ENCODE measurements at places on chromosomes 6 and 20.

DNA sequence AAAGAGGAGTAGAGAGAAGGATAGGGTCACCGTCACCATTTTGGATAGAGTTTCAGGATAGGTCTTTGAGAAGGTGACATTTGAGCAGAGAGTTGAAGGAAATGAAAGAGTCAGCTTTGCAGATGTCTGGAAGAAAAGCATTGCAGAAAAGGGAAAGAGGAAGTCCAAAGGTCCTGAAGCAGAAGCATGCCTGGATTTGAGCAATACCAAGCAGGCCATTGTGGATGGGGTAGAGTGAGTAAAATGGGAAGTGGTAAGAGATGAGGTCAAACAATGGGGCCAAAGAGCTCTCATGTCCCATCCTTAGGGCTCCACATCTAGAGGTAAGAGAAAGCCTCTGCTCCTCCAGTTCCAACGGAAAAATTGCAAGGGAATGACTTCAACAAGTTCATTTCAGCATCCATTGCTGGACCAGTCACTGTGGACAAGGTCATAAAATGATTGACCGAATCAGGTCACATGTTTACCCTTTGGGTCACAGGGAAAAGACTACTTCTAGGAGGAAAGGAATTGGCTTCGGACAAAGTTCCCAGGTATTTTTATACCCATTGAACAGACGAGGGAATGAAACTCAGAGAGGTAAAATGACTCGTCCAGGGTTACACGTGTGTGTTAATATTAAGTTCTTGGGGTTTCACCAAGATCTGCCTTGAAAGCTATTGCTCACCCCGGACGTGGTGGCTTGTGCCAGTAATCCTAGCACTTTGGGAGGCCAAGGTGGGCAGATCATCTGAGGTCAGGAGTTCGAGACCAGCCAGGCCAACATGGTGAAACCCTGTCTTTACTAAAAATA lies 6.6 kb upstream of the SAMHD1 start:
- DNase-seq, result no peak

DNA sequence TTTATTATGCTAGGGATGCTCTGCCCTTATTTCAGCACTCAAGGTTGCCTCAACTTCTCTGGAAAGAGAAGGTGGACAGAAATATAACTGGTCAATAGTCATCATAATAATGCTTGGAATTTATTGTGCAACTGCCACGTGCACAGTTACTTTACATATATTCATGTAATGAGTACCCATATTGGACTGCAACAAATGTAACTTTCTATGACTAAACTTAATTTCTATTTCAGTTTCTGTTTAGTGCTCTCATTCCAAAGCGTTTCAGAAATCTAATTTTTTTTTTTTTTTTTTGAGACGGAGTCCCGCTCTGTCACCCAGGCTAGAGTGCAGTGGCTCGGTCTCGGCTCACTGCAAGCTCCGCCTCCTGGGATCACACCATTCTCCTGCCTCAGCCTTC lies 28.3 kb upstream of the CD83 start:
- DNase-seq, result no peak

DNA sequence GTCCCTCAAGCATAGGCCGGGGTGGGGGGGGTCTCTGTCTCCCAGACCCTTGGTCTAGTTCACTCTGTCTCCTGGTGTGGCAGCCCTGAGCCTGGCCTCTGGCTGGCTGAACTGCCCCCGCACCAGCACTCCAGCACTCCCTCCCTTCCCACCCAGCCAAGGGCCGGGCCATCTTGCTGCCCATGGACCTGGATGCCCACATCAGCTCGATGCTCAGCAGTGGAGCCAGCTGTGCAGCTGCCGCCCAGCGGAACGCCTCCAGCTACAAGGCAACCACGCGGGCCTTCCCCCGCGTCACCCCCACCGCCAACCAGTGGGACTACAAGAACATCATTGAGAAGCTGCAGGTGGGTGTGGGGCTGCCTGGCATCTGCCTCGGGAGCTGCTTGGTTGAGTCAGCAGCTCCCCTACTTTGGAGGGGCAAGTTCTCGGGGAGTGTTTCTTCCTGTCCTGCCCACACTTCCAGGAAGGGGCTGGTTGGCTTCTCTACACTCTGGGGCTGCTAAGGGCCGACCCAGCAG lies 28.4 kb downstream of the UQCC2 start:
- DNase-seq, result no peak

GRCh38 chr20:63691711-63692435 lies 4.6 kb upstream of the TNFRSF6B start:
- DNase-seq, result no peak

DNA sequence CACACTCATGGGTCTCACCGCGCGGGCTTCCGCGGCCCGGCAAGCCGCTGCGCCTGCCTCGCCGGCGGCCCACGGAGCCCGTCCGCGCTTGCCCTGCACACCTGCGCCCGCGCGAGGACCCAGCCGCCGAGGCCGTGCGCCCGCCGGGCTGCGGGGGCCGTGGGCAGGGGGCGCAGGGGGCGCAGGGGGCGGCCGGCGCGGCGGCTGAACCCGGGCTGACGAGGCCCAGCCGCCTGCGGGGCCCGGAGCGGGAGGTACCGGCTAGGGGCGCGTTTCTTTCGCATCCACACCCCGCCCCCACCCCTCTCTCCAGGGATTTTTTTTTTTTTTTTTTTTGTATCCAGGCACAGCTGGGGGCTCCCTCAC lies 43.8 kb upstream of the OSTM1 start:
- no peak for DNase-seq

DNA sequence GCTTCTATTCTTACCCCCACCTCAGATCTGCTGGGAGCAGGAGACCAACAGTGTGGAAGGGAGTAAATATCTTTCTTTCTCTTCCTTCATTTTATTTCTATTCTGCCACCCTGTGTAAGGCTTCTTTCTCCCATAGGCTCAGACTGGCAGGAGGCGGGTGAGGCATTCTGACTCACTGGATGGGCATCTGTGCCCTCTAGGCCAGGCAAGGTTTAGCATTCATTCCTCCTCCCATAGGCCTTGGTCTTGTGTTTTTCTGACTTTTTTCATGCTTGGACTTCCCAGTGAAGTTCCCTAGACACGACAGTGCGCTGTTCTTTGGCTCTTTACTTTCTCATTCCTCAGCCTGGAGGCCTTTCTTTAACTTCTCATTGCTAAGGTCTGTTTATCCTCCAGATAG lies 235.2 kb downstream of the SYNE1 start:
- no peak for DNase-seq

GRCh38 chr6:1606780-1607515 lies 2.8 kb upstream of the FOXC1 start:
- no peak for DNase-seq

DNA sequence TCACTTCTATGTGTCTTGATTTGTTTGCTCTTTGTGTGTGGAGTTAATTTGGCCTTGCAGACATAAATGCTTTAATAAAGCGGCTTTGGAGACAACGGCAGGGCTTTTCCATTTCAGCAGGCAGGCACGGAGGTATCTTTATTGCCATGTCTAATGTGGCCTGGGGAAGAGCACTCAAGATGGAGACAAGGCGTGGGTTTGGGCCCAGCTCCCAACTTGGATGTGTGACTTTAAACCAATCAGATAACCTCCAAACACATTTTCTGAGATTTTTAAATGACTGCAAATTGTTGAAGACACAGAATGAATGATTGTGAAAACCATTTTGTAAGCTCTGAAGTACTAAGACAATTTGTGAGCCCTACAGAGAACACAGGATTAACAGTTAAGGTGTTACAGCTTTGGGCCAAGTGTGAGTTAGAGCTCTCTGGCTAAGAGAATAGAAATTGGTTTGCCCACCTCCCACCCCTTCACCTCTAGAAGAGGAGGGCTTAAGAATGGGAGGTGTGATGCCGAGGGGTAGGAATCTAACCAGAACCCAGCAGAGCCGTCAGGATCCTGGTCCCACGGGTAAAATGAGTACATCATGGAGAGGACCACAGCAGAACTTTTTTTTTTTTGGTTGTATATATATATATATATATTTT lies 9.0 kb downstream of the DYNLT1 start:
- DNase-seq, result no peak

DNA sequence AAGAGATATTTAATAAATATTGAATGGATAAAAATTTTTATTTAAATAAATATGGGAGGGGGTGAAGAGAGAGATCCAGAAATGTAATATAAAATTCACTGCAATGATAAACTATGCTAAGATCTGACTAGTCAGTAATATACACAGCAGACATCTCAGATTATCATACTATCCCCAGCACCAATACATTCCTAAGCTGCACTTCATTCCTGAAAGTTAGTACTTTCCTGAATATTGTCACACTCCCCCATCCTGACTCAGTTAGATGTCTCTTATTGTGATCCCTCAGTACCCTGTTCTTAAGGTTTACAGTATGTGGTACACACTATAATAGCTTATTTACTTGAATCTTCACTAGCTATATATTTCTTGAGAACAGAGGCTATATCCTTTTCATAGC lies 88.3 kb upstream of the KCNQ5 start:
- DNase-seq, result no peak

DNA sequence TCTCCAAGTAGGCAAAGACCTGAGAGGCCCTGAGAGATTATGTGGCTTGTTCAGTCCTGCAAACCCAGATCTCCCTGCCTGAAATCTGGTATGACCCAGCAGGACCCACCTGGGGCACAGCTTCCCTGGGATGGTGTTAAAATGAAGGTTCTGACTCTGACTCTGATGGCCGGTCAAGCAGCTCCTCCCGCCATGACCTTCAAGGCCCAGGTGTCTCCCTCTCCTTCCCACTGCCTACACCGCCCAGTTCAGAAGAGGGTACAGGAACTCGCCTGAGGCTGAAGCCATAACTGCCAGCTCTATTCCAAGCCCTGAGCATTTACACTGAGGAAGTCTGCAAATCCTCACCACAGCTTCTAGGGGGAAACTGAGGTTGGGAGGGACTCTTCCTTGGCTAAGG lies 5.9 kb upstream of the CST7 start:
- no peak for DNase-seq

DNA sequence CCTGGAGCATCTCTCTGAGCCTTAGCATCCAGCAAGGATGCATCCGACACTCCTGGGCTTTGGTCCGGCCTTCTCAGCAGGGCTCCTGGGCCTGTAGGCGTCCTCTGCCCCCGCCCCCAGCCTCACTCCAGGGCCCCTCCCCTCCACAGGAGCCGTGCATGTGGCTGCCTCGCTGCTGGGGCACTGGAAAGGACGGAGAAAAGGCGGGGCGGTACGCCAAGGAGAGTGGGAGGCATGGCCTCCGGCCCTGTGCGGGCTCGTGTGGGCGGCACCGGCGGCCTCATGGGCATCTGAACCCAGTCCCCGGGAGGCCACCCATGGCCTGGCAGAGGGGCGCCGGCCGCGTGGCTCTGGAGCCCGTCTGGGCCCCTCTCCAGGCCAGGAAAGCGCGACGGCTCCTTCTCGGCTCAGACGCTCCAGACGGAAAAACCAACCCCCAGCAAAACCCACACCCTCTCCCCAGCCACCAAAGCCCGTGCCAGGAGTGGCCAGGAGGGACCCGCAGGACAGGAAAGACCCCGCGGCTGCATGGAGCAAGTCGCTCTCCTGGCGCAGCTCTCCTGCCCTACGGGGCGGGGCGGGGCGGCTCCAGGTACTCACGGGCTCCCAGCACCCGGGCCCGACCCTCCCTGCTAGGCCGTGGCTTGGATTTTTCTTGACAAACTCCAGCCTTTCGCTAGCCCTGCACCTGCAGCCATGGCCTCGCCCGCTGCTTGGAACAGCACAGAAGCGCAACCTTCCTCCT lies 419.9 kb downstream of the QKI start:
- no peak for DNase-seq

DNA sequence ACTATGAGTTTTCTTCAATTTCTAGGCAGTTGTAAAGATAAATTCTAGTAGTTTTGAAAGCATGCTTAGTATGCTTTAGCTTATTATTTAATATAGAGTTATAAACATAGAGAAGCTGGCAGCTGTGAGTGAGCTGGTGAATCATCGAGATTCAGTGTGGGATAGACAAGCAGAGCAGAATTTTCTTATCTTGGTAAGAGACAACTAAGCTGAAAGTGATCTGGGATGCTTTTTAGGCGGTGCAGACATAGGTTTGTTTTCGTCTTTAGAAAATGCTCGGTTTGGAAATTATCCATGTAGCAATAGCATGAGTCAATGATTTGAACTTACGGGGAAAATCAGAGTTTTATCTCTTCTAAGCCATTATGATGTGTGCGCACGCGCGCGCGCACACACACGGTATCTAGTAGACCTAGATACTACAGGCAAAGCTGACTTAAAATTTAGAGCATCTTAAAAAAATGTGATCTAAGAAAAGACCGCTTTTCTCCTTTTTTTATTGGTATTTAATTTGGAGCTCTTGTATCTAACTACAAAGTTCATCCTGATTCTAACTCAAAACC lies 128.3 kb upstream of the MAP3K7 start:
- no peak for DNase-seq

DNA sequence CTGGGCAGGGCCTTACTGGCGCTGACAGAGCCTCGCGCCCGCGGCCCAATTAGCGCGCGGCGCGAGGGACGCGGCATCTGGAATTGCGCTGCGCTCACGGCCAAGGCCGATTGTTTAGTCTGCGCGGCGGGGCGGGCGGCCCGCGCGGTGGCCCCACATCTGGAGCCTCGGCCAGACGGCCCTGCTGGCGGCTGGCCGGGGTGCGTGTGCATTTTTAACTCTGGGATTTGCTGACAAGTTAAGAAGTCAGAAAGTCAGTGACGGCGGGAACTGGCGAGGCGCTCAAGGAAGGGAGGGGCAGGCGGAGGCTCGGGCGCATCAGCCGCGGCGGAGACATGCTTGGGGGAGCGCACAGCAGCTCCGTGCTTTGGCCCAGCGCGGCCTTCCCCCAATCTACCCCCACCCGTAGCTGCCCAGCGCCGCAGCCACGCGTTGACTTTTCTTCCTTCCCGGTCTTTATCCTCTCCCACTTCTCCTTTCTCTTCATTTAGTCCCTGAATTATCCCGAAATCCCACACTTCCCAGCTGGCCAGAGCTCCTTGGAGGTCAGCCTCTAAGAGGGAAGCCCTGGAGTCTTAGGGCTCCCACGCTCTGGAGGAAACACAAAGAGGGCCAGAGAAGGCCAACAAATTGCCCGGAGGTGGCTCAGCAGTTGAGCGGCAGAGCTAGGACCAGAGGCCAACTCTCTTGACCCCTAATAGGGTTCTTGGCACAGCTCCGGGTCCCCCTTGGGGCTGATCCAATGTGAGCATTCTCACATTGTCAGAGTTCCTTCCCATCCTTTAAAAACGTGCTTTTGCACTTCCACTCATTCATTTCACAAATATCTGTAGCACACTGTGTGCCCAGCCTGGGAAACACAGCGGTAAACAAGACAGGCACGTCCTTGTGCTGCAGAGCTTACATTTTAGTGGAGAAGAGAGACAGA lies 40.8 kb upstream of the FOXP4 start:
- DNase-seq, result no peak

DNA sequence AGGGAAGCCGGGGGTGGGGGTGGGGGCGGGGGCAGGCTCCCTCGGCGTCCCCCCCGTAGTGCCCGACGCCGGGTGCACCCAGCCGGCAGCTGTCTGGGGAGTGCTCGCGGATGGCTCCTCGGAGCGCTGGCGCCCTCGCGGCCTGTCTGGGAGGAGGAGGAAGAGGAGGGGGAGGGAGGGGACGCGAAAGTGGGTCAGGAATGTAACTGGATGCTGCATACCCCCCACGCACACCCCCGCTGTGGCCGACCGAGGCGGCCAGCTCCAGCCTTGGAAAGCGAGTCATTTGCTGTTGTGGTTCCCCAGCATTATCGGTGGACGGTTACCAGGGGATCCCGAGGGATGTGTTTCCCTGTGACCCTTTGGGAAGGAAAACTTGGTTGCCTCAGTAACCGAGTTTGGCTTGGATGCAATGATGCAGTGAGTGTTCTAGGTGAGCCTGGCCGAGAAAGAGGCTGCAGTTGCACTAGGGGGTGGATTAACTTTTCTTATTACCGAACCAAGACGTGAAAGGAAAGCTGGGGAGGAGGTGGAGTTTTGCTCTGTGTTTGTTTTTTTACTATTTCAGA lies 55.2 kb upstream of the RREB1 start:
- no peak for DNase-seq

All from activated naive CD4-positive, alpha-beta T cell treated with anti-CD3 and anti-CD28 coated beads, Interleukin-2, amount 50 U/mL, for 72 hours (primary cell).